ENCODE measurements at places on chromosomes 1 and 21. TPM values are rescaled to one million over a fixed set of nuclear protein-coding genes. Genes with fewer than 3 reads are reported as not detected.
A peak's percentile ranks its signal among the peaks of the same experiment; 100 is the strongest.

The NPHS2 gene
- polyA plus RNA-seq = not detected

DNA sequence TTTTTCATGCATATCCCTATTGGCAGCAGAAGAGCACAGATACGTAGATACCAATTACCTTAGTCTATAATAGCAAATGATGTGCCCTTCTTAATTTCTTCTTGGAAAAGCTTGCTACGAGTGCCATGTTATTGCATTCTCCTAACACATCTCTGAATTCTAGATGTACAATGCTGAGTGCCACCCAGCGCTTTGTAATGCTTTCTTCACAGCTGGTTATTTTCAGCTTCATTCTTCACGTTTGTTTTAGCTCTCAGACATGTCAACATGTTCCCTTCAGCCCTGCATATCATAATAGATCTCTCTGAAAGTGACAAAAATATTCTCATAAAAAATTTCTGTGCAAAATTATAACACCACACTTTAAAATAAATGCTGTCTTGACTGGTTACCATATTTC, 981.2 kb downstream of the TTLL7 start:
- H3K4me1 ChIP-seq = no peaks in the 10 kb centered on the region
- H3K4me3 ChIP-seq = no peak overlapping the region

- H3K4me1 ChIP-seq = no peaks in the 10 kb centered on the region
- no peaks in the 10 kb centered on the region for H3K27me3 ChIP-seq
- no peak for DNase-seq
- H3K36me3 ChIP-seq = no peaks in the 10 kb centered on the region
- H3K27ac ChIP-seq = no peak overlapping the region
These were observed 150.7 kb downstream of the BACH1 start for GRCh38 chr21:29449306-29449950.

GRCh38 chr1:40039245-40039756, 1.2 kb upstream of the CAP1 start:
- H3K4me1 ChIP-seq = peaks cover 18% of the 10 kb centered on the region
- peak overlapping the region; percentile 77 for H3K4me3 ChIP-seq
- no peaks in the 10 kb centered on the region for H3K27me3 ChIP-seq

The CYP2J2 gene
- 21.3 TPM for polyA plus RNA-seq

The HNRNPU gene
- 395 TPM for polyA plus RNA-seq

Measured in large intestine (tissue), 12 donors.